ENCODE measurements at places on chromosomes 6 and 20.

GRCh38 chr6:136992113-136992512 lies 52.7 kb downstream of the IL20RA start:
- no peak for DNase-seq

GRCh38 chr6:122198922-122199321 lies 200.5 kb upstream of the HSF2 start:
- no peak for DNase-seq

GRCh38 chr6:90065173-90065572 lies 170.9 kb downstream of the GJA10 start:
- DNase-seq, result no peak

DNA sequence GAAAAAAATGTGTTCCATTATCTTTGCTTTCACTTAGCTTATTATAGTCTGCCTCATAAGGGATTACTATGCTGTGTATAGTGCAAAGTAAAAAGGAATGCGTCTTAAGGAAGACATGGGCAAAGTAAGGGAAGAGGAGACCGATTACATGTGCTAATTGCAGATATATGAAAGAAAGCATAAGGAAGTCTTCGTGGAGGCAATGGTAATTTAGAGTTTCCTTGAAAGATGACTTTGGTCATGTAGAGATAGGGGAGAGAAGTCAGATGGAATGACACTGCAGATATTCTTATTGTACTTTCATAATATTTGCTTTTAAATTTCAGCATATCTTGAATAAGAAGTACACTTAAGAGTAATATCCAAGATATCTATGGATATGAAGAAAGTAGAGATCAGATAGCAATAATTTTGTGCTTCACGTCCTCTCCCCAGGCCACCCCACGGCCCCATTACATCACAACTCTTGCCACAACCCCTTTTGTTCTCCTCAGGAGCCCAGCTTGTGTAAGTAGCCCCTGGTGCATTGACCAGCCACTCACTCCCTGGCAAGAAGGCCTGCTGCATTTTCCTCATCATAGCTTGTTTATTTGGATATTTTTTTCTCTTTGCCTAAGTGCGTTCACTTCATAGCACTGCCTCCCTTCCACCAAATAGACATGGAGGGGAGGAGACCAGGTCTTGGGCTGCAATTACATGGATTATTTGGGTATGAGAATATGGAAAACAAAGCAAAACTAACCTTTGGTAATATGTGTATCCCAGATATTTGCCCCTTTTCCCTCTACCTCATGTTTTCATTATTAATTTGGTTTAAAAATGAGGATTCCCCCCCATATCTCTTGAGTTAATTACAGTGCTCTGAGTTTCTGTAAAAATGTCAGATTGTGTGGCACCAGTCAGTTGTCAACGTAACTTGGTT lies 30.7 kb upstream of the COL10A1 start:
- no peak for DNase-seq

DNA sequence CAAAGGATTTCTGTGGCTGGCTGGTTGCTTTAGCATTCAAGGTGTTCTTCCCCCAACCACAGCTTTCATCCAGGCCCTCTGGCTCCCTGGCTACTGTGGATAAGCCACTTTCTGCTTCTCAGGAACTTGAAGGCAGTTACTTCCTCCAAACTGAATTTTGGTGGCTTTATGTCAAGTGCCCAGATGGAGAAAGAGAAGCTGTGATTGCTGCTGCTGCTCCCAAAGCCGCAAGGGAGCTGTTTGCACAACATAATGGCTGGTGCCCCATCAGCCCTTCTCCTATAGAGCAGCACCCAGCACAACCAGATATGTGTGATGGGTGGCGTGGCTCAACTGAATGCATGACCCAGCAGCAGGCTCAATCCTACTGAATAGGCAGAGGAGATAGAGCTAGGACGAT lies 465.2 kb downstream of the MAFB start:
- no peak for DNase-seq

DNA sequence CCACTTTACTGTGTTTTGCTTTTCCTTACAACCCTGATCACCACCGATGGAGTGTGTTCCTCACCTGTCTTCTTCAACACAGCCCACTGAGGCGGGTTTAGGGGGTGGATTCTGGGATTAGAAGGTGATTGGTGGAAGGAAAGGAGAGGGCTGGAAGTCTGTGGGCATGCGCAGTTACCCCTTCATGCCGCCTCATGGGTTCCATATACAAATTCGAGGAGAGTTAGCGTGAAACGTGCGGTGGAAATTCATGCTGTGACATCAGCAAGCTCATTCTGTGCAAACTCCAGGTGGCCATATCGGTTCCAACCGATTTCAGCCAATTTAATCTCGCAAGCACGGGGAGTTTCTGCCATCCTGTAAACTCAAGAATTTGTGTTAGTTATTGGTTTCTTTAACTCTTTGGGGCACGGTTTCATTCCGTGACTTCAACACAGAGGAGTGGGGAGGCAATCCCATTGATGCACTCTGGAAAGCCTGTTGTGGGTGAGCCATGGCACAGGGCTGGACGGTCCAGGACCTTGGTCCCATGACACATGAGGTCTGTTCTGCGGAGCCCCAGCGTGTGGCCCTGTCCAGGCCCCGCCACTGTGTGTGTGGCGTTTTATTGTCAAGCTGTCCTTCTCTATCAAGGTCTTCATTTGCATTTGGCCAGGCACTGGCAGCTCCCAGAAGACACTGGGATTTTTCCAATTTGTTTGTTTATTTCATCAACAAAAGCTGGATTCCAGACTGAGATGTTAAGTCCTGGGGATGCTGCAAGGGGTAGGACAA lies 482.8 kb upstream of the SULF2 start:
- no peak for DNase-seq

DNA sequence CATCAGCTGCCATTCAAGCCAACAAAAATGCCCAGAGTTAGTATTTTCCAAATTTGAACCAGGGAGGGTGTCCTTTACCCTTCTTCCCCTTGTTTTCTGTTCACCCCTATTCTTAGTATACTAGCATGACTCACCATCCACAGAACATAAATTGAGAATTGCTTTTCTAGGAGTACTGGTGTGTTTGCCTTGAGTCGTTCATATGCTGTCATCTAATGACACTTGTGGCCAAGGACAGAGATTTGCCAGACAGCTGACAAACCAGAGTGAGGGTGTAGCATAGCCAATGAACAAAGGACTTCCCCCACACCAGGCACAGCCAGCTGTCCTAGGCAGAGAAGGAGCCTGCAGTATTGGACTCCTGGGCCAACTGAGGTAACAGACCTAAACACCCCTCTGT lies 62.2 kb downstream of the FILIP1 start:
- no peak for DNase-seq

GRCh38 chr6:62516291-62517141 lies 230.5 kb upstream of the KHDRBS2 start:
- no peak for DNase-seq

DNA sequence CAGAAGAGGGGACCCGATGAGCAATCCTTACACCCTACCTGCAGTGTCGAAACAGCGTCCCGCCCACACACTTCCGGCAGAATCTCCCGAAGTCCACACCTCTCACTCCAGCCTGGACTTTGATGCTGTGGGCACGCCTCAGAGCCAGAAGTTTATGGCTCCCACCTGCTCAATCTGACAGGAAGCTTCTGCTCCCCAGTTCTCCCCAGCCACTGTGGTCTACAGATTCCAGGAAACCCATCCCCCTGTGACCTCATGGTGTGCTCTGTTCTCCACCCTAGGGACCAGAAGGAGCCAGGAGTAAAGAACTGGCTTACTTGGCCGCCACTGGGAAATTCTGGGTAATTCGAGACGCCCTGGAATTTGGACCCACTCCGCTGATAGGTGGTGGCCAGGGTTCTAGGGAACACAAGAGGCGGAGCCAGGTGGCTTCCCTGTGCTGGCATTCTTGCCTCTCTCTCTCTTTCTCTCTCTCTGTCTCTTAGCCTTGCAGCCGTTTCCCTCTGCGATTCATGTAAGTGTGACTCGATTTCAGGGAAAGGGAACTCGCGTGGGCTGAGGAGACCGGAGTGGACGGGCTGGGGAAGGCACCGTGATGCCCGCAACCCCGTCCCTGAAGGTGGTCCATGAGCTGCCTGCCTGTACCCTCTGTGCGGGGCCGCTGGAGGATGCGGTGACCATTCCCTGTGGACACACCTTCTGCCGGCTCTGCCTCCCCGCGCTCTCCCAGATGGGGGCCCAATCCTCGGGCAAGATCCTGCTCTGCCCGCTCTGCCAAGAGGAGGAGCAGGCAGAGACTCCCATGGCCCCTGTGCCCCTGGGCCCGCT lies at the start of gene TRIM15:
Gene TRIM15, plus strand, starts transcription at position 457 of the 828 bp plus-strand sequence. Its CDS starts 139 bp downstream, at position 596.
- DNase-seq, result peak; percentile 43

GRCh38 chr6:19902201-19902600 lies 65.0 kb downstream of the ID4 start:
- DNase-seq, result no peak

- no peak for DNase-seq
Measured at GRCh38 chr6:39076623-39077535, 28.3 kb downstream of the GLP1R start.

DNA sequence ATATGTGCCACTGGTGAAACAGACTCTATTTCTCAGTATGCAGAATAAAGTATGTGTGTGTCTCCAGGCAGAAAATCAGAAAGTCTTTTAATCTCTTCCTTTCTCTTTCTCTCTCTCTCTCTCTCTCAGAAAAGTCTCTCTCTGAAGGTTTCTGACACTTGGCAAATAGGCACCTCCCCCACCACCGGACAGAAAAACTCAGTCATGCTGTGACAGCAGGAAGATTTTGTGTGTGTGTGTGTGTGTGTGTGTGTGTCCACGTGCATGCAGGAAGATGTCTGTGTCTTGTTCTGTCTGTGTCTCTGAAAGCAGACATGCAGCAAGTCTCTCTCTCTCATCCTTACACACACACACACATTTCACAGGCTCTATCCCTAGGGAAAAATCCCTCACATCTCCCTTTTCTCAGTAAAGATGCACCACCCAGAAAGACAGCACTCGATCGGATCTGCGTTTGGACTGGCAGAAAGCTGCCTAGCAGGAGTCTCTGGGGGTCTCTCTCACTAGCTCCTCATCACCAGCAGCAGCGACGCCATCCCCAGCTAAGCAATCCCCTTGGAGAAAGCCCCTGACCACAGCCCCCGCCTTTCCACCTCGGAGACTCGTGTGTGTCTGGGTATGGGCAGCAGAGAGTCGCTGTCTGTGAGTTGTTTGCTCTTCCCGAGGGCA lies 98.3 kb downstream of the EDN3 start:
- no peak for DNase-seq

GRCh38 chr20:4897600-4897999 lies 103.7 kb downstream of the SLC23A2 start:
- DNase-seq, result no peak

DNA sequence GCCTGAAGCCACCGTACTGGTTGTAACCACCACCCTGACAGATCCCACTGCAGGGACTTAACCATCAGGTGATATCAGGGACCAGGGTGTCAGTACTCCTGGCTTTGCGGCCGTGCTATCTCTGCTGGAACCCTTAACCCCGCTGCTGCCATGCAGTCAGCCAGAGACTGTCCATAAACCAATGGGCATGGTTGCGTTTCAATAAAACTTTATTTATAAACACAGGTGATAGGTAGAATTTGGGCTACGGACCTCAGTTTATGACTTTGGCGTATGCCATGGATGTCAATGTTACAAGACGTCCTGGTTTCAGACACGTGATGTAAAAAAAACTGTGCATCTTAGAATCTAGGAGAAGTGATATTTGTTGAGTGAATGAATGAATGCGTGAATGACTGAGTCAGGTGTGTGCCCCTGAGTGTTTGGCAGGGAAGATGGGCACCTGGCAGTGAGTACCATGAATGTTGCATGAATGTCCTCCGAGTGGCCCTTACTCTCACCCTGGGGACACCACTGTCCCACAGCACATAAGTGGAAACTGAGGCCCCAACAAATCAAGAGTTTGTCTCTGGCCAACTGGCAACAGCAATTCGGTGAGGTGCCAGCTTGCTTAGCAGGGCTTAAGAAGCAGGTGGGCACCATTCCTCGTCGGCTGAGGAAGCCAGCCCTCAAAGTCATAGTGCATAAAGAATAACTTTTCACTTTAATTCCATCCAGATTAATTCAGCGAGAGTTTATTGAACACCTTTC lies 64.0 kb upstream of the APCDD1L start:
- no peak for DNase-seq

- no peak for DNase-seq
Measured at GRCh38 chr20:38859070-38859690, 53.7 kb downstream of the PPP1R16B start.

DNA sequence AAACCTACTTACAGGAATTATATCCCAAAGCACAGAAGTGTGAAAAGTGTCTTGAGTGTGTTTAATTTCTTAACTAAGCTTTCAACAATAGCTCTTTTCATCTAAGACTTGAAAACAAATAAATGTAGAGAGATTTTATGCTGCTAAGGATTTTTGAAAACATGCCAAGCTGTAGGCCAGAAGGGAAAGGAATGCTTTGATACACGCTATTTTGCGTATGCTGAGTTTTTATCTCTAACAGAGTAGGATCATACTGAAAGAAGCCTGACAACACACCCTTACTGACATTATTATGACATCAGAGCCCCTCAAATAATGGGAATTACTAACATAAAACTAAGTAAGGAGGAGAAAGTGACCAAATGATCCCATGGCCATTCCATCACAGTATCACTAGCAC lies 265.5 kb downstream of the KHDC1L start:
- DNase-seq, result no peak

DNA sequence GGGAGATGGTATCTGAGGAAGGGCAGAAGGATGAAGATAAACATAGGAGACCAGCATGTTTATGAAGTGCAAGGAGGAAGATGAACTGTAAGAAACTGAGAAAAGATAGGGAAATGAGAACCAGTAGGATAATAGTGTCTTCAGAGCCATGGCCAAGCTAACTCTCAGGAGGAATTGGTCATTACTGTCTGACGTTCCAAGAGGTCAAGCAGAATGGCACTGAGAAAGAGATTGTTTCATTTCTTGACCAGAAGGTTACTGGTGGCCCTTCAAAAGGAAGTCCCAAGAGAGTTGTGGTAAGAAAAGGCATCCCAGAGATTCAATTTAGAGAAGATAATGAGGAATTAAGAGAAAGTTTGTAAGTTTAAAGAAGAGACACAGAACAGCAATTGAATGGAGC lies 47.5 kb downstream of the EYA4 start:
- DNase-seq, result no peak

- DNase-seq, result no peak
Measured at GRCh38 chr6:127776320-127776719, 124.5 kb downstream of the THEMIS start.

DNA sequence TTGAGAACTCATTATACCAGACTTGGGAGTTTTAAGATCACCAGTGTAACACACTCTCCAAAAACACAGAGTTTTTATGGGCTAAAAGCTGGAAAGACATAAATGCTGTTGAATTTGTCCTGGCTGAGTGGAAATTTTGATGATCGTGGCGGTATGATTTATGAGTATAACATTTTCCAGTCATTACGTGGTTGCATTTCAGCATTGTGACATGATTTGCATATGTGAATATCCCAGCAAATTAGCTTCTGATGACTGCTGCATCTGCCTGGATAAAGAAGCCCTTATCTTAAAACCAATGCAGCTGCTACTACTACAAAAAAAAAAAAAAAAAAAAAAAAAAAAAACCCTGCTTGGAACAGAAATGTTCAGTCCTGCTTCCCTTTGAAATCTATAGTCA lies 850.9 kb downstream of the TFAP2A start:
- DNase-seq, result no peak

DNA sequence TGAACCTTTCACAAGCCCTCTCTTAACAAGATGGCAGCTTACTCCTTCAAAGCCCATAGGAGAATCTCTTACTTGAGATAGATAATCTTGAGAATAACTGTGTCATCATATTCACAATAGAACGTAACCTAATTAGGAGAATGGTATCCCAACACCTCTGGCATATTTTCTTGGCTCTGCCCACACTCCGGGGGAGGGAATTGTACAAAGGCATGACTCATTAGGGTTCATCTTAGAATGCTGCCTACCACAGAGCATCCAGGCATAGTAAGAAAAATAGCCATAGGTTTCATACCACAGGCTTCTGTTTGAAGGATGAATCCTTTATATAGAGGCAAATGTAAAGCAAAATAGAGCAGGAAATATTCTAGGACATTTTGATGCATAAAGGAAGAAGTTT lies 1100.6 kb upstream of the CITED2 start:
- no peak for DNase-seq
